Thymus (tissue), 14 donors: ENCODE measurements at places on chromosomes 1 and 21.

DNA sequence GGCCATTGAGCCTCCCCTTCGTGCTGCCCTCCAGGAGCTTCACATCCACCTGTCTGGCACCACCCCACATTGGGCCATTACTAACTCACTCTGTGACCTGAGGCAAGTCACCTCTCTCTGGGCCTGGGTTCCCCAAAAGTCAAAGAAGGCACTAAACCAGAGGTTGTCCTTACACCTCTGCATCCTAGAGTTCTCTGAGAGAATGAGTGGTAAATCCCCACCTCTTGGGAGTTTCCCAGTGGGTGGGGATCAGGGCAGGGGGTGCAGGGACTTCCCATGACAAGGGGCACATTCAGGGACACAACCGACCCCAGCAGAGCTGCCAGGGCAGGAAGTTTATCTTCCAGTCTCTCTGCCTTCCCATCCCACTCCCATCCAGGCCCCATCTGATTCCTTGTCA lies 99.7 kb downstream of the EPHB2 start:
- DNase-seq, result no peak

GRCh38 chr1:183180634-183181056 lies 5.4 kb upstream of the LAMC2 start:
- no peak for DNase-seq

- DNase-seq, result no peak
Measured at GRCh38 chr1:29017235-29017634, 102.9 kb downstream of the EPB41 start.

GRCh38 chr1:148263906-148264255 lies 111.8 kb upstream of the NBPF11 start:
- no peak for DNase-seq

DNA sequence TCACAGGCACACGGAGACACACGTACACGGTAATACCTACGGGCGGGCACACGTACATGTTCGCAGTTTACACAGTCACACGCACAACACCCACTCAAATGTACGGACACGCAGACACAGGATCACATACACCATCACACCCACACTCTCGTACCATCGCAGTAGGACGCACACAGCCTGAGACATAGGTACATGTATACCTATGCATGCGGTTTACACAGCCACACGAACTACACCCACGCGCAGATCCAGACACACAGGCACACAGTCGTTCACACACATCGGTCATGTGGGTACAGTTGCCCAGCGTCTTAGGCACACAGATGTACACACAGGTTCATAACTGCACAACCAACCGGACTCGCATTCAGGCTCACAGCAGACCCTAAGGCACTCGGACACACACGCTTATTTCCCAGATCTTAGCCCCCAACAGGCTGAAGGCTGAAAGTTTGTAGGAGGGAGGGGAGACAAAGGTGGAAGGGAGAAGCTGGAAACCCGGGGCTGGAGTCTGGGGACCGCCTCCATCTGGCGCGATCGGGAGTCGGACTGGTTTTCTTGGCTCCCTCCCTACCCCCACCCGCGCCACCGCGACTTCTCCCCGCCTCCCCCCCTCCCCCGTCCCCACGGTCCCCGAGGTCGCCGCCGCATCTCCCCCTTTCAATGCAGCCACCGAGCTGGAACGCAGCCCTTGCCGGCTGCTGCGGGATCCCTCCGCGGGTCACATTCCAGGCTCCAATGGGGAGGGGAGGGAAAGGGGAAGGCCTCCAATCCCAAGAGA lies 51.9 kb upstream of the SYNC start:
- peak; percentile 51 for DNase-seq

GRCh38 chr1:241503444-241503843 lies 16.1 kb downstream of the FH start:
- DNase-seq, result no peak

- no peak for DNase-seq
Measured at GRCh38 chr1:91400133-91400725, 4.4 kb downstream of the HFM1 start.

DNA sequence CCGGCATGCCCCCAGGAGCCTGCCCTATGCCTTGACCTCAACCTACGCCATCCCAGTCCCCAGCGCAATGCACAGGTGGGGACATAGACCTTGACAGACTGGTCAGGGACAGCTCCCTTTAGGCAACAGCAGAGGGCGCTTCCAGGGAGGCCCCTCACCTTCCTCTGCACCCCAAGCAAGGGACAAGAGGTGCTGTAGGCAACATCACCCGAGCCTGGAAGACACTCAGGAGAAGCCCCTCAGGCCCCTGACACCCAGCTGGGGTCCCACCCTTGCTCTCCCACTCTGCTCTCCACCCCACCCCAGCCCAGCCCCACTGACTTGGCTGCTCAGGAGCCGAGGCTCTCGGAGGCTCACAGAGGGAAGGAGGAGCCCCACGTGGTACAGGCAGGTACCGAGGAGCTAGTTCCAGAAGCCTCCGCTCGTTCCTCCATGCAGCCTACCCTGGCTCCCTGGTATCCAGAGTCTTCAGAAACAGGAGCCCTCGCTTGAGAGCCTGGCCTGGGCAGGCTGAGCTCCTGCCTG lies 2.4 kb upstream of the WNT3A start:
- no peak for DNase-seq

DNA sequence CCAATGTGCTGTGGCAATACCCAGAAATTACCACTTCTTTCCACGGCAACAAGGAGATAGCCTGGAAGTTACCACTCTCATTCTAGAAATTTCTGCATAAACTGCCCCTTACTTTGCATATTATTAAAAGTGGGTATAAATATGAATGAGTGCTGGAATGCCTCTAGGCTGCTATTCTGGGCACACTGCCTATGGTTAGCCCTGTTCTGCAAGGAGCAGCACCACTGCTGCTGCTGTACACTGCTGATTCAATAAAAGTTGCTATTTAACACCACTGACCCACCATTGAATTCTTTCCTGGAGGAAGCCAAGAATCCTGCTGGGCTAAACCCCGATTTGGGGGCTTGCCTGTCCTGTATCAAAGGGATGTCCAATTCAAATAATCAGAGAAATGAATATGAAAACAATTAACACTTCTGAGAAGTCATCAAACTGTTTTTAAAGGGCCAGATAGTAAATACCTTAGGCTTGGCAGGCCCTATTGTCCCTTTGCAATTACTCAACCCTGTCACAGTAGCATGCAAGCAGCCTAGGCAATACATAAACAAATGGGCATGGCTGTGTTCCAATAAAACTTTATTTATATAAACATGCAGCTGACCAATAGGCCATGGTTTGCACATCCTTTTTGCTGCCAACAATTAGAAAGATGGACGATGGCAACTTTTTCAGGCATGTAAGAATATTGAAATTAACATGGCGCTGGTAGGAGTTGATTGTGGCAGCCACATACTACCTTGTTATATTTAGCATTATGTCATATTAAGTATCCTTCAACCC lies 369.4 kb upstream of the B3GALT2 start:
- DNase-seq, result no peak

GRCh38 chr1:107365527-107366240 lies 224.8 kb downstream of the NTNG1 start:
- no peak for DNase-seq

GRCh38 chr1:167489571-167490340 lies 28.6 kb downstream of the CD247 start:
- DNase-seq, result no peak

DNA sequence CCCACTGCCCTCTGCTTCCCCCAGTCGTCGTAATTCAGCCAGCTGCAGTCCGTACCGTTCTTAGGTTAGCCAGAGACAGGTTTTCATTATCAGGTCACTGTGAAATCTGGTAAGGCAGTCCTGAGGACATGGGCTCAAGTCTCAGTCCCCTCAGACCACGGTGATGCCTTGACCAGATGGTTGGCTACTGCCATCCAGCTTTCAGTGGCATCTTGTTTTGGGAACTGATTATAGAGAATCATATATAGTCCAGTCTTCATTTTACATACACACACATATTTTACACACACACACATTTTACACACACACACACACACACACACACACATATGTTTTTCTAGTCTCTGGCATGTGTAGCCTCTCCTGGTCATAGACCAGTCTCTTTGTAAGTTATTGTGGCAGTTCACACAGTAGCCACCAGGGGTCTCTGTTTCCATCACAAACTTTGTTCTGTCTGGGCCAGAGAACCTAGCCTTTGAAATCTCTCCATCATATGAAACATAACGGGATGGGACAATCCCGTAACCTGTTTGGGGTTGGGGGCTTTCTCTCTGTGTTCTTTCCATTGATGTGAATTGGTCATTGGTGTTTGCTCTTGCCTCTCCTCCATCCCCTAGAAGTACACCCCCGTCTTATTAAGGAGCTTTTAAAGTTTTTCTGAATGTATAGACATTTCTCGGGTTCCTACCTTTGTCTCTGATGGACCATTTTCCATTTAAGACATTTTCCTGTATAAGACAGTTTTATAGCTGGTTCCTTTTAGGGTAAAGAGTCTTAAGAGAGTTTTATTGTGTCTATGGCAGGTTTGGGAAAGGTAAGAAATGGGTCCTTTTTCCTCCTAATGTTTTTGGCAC lies 8.4 kb upstream of the IKBKE start:
- no peak for DNase-seq

DNA sequence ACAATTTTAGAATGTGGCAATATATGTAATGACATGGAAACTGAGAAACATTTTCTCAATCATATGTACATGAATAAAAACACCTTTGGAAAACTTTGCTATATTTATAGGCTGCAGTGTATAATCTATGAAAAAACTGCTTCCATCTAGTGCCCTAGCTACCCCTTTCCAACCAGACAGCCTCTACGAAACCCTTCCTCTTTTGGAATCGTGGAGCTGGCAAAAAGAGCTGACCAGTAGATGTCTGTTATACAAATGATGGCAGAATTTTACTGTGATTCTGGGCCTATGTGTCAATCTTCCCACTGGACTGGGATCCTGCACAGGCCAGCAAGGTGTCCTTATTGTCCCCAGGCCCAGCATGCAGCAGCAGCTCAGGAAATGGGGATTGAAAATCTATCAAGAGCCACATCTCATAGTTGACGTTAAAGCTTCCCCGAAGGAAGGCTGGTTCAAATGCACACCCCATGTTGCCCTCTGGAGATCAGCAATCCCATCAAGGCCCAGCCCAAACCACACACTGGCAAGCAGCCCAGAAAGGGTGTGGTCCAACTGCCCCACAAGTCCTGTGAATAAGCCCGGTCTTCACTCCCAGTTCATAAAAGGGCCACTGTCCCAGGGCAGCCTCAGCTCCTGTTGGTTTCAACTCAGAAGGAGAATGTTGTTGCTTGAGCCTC lies 8.8 kb upstream of the FAM20B start:
- DNase-seq, result no peak

DNA sequence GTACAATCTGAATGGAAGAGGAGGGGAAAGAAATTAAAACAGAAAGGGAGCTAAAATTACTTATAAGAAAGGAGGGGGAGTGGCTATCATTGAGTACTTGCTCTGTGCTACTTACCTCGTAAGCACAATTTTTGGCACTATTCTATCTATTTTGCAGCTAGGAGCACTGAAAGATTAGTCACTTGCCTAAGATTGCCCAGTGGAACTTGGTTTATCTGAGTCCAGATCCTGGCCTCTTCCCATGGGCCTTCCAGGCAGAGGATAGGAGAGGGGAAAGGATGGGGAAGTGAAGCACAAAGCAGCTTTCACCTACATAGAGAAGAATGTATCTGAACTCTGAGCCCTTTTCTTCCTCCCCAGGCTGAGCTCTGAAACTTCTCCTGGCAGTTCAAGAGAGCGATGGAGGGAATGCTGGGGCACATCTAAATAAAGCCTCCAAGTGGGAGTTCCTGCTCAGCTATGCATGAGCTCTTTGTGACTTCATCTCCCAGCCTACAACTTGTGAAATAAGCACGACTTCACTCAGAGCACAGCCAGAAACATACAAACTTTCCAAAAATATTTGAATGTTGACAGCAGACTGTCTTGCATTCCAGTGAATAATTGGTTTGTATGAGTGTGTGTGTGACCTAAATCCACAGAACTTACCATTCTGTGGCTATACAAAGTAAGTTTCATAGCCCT lies 29.4 kb downstream of the HMGB4 start:
- DNase-seq, result no peak

- no peak for DNase-seq
Measured at GRCh38 chr1:37633938-37634243, 801 bp downstream of the RSPO1 start.

- no peak for DNase-seq
Measured at GRCh38 chr21:33817663-33818451, 97.7 kb downstream of the ATP5PO start.

GRCh38 chr1:229048896-229049295 lies 222.0 kb upstream of the RAB4A start:
- no peak for DNase-seq

DNA sequence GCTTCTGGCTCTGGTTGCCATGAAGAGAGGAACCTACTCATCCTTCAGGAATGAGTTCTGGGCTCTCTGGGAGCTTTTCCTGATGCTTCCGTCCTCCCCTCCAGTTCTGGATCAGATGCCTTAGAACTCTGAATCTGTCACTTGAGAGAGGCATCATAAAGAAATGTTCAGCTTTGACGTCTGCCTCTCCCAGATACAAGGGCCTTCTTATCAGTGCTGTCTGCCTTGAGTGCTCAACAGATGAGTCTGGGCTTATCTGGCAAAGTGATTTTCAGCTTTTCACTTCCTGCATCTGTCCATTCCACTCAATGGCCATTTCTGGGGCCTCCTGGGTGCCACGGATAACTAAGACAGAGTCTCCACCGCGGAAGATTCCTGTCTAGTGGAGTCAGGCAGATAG lies 12.3 kb upstream of the OTUD3 start:
- DNase-seq, result no peak
